ENCODE measurements at places on chromosomes 11 and 22.

GRCh38 chr22:36486619-36487384 lies 5.4 kb upstream of the TXN2 start:
- peak; percentile 76 for DNase-seq

GRCh38 chr22:35008213-35008612 lies 57.7 kb upstream of the ISX start:
- DNase-seq, result no peak

GRCh38 chr11:69437876-69438205 lies 43.6 kb upstream of the LINC01488 start:
- DNase-seq, result no peak

GRCh38 chr22:30312053-30312452 lies 14.7 kb downstream of the TBC1D10A start:
- DNase-seq, result peak; percentile 55

Data from adipocyte (in vitro differentiated cells).